ENCODE measurements at places on chromosomes 3 and 15.

GRCh38 chr15:22850055-22850454, 11.6 kb downstream of the NIPA2 start:
- DNase-seq = no peak

DNA sequence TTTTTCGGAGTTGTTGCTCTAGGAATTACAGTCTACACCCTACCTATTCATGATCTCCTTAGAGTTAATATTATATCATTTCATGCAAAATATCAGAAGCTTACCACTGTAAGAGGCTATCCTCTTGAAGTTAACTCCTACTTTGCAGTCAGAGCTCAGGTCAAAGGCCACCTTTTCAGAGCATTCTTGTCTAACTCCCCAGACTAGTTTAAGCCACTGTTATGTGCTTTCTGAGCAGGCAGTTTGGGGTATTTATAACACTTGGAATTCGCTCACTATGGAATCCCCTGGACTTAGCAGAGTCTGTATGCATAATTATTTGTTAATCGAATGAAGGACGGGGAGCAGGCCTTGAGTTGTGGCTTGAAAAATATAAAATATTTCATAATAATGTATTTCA, 21.7 kb downstream of the MED12L start:
- DNase-seq = no peak

- DNase-seq = no peak
Observed at GRCh38 chr3:116741467-116741866, 31.9 kb downstream of the TUSC7 start.

DNA sequence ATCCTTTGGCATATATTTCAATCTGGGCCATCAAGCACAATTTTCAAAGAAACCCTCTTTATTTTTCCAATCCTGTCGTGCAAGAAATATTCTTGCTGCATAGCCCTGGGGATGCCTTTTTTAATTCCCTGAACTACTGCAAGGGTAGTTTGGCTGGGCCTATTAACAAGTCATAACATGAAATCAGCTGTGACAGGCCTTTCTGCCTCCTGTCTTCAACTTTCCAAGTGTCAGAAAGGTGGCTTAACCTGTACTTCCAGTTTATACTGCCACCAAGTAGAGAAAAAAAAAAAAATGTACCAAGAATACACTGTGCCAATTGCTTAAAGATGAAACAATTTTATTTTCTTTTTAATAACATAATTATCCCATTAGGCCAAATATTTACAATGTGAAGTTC, 32.4 kb upstream of the SPPL2A start:
- DNase-seq = no peak

DNA sequence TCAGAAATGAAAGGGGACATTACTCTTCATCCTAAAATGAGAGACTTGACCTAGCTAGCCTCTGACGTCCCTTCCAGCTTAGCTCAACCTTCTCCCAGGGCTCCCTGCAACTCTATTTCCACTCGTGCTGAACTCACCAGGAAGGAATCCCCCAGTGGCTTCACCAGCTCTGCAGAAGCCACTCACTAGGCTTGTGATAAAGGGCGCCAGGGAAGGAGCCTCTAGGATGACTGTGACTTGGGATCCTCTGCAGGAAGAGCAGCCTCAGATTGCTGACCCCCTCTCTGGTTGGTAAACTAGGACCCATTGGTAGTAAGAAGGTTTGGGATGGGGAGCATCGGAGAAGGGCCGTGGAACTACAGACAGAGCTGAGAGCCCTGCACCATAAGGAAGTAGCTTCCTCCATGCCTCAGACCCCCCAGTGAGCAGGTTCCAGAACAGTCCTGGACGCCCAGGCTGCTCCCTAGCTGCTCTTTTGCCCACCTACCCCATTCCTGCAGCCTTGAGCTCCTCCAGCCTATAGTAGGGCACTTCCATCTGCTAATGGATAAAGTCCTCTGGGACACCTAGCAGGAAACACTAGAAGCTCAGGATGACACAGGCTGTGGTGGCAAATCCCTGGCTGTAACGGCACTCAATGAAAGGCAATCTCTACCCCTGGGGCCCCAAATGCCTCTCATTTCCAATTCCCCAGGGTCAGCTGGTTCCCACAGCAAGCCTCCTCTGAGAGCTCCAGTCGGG, 26.0 kb downstream of the PLA2G4F start:
- no peak for DNase-seq

- no peak for DNase-seq
Observed at GRCh38 chr3:183435661-183436060, 7.2 kb upstream of the MCF2L2 start.

DNA sequence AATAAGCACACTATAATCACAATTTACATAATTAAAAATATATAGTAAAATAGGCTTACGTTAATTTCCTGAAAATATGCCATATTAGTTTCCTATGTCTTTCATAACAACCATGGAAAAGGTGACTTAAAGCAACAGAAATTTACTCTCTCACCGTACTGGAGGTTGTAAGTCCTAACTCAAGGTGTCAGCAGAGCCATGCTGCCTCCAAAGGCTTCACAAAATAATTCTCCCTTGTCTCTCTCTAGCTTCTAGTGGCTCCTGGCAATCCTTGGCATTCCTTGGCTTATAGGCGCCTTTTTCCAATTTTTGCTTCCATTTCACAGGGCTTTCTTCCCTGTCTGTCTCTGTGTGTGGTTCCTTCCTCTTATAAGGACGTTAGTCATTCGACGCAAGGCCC, 7.6 kb downstream of the SI start:
- DNase-seq = no peak

- DNase-seq = no peak
Observed at GRCh38 chr3:99108508-99108907, 207.0 kb upstream of the DCBLD2 start.

DNA sequence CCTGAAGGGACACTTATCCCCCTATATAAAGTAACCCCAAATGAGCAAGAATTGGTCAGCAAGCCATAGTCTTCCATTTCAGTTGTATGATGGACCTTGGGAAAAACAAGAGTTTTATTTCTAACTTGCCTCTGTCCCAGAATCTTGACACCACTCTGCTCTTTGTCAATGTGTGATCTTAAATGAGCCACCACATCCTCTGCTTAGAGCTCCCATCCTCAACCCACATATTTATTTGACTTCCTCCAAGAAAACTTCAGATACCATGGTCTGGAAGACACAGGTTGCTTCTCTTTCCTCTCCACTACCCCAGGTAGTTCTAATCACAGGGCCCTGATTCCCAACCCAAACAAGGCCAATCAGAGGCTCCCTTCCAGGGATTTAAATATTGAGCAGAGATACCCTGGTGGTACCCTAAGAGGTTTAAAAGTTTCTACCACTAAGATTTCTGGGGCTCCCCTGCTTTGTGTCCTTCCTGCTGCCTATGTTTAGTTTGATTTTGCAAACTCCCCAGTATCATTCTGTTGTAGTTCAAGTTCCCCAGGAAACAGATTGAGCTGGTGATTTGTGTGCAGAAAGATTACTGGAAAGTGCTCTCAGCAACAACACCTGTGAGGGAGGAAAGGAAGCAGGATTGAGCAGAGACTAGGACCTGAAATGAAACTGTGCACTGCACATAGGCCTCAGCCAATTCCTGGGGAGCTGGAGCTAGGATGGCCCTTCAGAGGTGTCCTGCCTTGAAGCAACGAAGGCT, 64.3 kb downstream of the MTHFS start:
- DNase-seq = no peak

DNA sequence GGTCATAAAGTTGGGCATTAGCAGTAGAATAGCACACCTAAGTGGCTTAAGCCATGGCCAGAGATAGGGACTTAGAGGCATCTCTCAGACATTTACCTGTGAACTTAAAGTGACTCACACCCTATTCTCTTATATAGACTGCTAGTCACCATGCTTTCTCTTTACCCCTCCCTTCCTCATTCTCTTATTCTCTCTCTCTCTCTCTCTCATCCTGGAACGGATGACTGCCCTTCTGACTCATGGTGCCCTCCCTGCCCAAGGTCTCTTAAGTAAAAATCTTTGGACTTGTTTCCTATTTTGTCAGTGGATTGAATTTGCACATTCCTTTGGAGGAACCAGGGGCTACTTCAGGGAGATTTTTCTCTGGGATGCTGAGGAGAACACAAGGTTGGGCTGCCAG, 58.8 kb downstream of the NPAP1 start:
- DNase-seq = no peak

GRCh38 chr3:156449710-156450574, 105.0 kb downstream of the SSR3 start:
- DNase-seq = no peak

DNA sequence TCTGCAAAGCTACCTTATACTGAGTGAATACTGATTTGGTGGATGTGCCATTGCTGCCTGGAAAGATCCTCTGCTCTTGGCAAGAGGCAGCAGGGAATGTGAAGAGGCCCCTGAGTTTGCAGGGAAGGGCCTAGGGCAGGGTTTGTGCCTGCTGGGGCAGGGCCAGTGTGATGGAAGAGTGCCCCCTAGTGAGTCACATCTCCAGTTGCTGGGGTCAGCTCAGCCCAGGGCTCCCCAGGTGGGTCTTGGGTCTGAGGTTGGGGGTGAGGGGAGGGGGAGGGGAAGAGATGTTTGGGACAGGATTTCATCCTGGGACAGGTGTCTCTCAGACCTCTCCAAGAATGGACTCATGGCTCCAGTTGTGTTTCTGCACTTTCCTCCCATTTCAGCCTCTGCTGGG, 4.1 kb upstream of the AMOTL2 start:
- DNase-seq = no peak

DNA sequence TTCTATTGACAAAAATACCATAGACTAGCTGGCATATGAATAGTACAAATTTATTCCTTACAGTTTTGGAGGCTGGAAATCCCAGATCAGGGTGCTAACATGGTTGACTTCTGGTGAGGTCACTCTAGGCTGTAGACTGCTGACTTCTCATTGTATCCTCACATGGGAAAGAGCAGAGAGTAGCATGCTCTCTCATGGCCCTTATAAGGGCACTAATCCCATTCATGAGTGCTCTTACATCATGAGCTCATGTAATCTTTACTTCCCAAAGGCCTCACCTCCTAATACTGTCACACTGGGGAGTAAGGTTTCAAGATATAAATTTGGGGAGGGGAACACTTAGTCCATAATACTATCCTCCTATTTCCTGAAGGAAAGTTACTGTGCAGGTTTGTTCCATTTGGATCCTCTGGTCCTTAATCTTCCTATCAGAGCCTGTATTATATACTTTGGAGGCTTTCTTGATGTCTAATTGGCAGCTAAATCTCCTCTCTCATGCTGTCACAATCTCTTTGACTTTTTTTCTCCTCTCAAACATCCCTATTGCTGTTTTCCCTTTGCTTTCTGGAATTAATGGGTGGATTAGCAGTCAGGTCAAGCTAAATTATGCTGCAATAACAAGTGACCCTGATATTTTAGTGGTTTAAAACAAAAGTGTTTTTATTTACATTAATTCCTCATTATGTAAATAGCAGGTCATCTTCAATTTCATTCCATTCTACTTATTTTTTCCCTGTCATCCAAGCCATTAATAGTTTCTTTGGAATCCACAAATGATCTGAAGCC, 23.1 kb upstream of the LEKR1 start:
- DNase-seq = no peak

DNA sequence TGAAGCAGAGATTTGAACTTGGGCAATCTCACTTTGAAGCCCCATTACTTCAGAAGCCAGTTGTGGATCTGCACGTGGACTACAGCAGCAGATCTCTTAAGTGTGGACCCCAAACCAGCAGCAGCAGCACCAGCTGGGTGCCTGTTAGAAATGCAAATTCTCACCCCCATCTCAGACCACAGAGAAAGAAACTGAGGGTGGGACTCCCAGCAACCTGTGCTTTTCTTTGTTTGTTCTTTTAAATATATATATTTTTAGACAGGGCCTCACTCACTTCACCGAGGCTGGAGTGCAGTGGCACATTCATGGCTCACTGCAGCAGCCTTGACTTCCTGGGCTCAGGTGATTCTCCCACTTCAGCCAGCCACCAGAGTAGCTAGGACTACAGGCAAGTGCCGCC, 53.2 kb downstream of the SLTM start:
- DNase-seq = no peak

- DNase-seq = no peak
Observed at GRCh38 chr3:187750006-187750512, 4.8 kb upstream of the BCL6 start.

DNA sequence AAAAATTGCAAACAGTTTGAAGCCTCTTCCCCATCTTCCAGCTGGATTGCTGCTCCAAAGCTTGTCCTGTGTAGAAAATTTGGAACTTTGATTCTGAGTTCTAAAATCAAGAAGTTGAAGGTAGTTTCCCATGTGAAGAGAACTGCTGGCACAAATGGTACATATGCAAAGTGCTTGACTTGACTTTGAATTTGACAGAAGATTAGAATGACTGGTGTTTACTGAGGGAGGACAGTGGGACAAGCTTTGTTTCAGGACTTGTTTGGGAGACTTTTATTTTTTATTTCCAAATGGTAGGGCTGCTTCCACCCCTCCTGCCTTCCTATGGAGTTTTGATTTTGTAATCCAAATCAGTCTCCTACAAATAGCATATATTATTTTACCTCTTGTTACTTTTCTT, 7.4 kb downstream of the ZFAND6 start:
- DNase-seq = no peak

- DNase-seq = peak; percentile 60
Observed at GRCh38 chr3:50274371-50275104, 4.3 kb upstream of the LSMEM2 start.

DNA sequence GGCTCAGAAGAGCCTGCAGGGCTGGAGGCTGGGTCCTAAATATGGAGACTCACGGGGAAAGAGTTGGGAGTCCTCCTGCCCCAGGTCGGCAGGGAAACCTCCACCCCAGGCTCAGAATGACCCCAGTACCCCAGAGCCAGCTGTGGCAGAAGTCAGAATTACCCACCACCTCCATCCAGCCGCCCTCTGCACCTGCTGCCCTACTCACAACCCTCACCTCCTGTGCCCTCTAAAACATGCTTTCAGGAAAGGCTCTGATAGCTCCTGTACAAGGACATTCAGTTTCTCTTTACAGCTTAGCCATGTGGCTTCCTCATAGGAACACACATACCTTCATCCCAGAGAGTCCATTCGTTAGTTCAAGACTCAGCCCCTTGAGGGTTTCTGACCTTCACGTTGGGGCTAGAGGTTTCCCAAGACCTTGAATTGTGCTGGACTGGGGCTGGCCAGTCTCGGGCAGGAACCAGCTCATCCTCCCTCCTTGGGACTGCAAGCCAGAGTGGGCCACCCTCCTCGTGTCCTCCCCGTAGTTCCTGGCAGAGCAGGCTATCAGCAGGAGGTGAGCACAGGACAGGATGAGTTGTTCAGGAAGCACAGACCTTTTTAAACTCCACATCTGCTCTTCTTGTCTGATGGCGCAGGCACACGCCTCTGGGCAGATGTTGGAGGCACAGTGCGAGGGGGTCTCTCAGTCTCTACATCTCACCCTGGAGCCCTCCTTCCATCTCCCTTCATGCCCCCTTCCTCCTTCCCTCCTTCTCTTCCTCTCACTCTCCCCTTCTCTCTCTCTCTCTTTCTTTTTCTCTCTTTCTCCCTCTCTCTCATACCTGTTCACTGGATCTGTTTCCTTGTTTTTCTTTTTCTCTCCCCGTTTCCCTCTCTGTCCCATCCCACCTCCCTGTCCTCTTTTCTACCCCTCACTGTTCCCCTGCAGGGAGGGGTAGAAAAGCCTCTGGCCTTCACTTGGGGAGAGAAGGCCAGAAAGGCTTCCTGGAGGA, 55.9 kb upstream of the NR2C2 start:
- no peak for DNase-seq

GRCh38 chr3:125594581-125595011, 701 bp downstream of the OSBPL11 start:
- no peak for DNase-seq

GRCh38 chr3:127762077-127762786, 60.1 kb downstream of the MGLL start:
- DNase-seq = no peak
